ENCODE measurements at places on chromosomes 13 and 19.

DNA sequence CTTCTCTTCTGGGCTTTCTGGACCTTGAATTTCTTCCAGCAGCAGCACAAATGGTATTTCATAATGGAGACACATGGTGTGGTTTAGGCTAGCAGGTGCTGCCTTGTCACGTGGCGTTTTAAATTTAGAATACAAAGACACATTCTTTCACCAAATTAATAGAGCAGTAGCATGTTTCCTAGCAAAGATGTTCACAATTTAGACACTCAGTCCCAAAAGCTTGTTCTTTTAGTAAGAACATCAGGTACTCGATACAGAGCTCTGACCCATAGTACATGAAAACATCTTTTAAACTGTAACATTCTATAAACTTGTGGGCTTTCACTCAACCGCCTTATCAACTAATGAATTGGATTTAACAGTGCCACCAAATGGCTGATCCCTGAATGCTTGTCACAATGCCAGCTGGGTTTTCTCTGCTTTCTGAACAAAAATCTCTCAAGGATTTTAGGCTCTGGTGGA is 290.1 kb downstream of the DCLK1 start:
- H3K36me3 ChIP-seq = no peaks in the 10 kb centered on the region
- no peak overlapping the region for H3K27ac ChIP-seq
- no peak for DNase-seq
- no peak overlapping the region for H3K4me3 ChIP-seq

DNA sequence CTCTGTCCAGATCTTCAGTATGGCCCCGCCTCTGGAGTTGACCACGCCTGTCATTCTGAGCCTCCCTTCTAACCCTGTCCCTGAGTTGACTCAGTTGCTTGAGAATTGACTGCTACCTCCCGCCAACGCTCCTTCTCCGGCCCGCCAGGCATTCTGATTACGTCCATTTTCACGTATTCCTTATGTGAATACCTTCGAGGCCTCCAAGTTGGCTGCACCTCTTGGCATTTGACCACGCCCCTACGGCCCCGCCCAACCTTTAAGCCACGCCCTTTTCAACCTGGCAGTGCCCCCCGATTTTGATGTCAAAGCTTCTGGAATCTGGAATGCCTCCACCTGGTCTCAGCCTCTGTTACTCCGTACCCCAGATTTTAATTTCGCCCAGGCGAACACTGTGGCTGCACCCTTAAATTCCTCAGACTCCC is 1.7 kb upstream of the EML2 start:
- peaks cover 69% of the 10 kb centered on the region for H3K4me1 ChIP-seq
- H3K4me3 ChIP-seq = no peak overlapping the region
- H3K27ac ChIP-seq = peak overlapping the region; percentile 95
- DNase-seq = peak; percentile 18

DNA sequence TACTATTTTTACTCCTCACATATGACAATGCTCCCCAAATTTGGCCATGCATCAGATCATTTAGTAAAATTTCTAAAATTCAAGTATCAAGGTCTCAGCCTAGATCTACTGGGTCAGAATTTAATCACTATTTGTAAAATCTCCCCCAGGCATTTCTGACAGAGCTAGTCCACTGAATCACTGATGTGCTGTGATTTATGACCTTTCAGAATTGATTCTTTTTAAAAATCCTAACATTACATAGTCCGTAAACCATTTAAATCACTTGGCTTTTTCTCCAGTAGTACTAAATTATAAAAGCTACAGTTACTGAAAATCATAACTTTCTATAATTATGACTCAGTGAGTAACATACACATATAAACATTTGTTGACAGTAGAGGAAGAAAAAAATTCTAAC is 92.8 kb upstream of the RAP2A start:
- DNase-seq = no peak
- H3K4me1 ChIP-seq = no peaks in the 10 kb centered on the region
- H3K27me3 ChIP-seq = no peaks in the 10 kb centered on the region
- H3K4me3 ChIP-seq = no peak overlapping the region
- H3K27ac ChIP-seq = no peak overlapping the region

DNA sequence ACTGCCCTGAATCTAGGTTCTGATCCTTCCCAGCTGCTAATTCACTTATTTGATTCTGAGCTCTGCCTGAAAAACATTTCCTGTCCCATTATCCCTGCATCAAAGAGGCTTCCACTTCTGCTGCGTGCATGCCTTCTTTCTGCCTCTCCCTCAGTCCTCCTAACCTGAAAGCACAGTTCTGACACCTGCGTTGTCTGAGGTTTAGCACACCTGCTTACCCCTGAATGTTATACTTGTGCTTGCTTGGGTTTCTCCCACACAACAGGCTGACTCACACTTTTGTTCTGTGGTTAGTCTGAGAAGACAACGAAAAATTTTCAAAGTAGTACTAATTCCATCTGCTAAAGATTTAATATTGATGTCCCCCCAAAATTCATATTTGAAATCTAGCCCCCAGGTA is 3.1 kb upstream of the SOHLH2 start:
- no peak for DNase-seq
- H3K27me3 ChIP-seq = no peaks in the 10 kb centered on the region
- no peak overlapping the region for H3K4me3 ChIP-seq
- H3K27ac ChIP-seq = no peak overlapping the region
- H3K4me1 ChIP-seq = no peaks in the 10 kb centered on the region

- H3K36me3 ChIP-seq = peaks cover 20% of the 10 kb centered on the region
- H3K27me3 ChIP-seq = no peaks in the 10 kb centered on the region
- H3K27ac ChIP-seq = no peak overlapping the region
- H3K4me1 ChIP-seq = peaks cover 46% of the 10 kb centered on the region
Measured at GRCh38 chr13:111171629-111172028, 56.5 kb downstream of the ARHGEF7 start.

- H3K27me3 ChIP-seq = peaks cover 17% of the 10 kb centered on the region
- H3K27ac ChIP-seq = no peak overlapping the region
- no peak overlapping the region for H3K4me3 ChIP-seq
- H3K36me3 ChIP-seq = no peaks in the 10 kb centered on the region
- no peaks in the 10 kb centered on the region for H3K4me1 ChIP-seq
- DNase-seq = no peak
Measured at GRCh38 chr19:40933025-40933424, 51.0 kb upstream of the CYP2A7 start.

DNA sequence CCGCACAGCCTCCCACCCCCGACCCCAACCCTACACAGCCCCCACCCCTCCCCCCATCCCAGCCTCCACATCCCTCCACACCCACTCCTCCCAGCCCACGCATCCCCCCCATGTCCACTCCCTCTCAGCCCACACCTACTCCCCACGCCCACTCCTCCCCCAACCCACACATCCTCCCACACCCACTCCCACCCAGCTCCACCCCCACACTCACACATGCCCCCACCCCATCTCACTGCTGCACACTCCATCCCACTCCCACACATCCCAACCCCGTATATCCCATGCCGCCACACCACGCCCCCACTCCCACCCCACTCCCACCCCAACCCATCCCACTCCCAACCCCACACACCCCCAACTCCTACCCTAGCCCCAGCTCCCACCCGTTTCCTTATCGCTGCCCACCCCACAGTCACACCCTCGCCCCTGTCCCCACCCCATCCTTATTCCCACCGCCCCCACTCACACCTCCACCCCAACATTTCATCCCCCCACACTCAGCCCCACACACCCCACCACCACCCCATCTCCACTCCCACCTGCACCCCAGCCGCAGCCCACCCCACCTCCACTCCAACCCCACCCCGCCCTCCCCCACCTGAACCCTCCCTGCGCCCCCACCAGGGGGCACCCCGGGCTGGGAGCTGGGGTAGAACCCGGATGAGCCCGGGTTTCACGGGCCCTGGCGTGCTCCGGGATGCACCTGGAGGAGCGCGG is 809 bp downstream of the TDRD12 start:
- H3K4me1 ChIP-seq = no peaks in the 10 kb centered on the region
- no peak for DNase-seq
- no peak overlapping the region for H3K4me3 ChIP-seq

- no peak overlapping the region for H3K27ac ChIP-seq
- H3K27me3 ChIP-seq = peaks cover 21% of the 10 kb centered on the region
- H3K36me3 ChIP-seq = peaks cover 2% of the 10 kb centered on the region
- peaks cover 4% of the 10 kb centered on the region for H3K4me1 ChIP-seq
- no peak for DNase-seq
- no peak overlapping the region for H3K4me3 ChIP-seq
Measured at GRCh38 chr19:1571358-1571757, 3.2 kb upstream of the MEX3D start.

DNA sequence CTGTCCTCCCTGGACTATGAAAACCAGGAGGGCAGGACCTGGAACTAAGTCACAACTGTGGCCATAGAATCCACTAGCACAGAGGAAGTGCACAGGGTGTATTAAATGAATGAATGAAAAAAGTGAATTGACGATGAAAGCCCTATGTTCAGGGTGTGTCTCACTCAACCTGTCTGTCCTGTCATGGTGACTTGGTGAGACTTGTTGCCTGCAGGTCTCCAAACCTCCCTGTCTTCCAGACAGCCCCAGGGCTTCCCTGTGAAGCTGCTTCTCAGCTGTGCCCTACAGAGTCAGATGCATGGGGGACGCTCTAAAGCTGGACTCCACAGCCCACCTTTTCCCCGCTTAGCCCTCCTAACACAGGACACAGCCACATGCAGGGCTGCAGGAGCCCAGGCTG is 4.8 kb upstream of the IGFL1 start:
- H3K4me3 ChIP-seq = no peak overlapping the region
- H3K27ac ChIP-seq = no peak overlapping the region
- no peaks in the 10 kb centered on the region for H3K36me3 ChIP-seq
- DNase-seq = no peak
- H3K4me1 ChIP-seq = peaks cover 7% of the 10 kb centered on the region
- H3K27me3 ChIP-seq = peaks cover 69% of the 10 kb centered on the region

GRCh38 chr19:42272535-42272897 is 3.5 kb downstream of the CIC start:
- peaks cover 35% of the 10 kb centered on the region for H3K36me3 ChIP-seq
- H3K27ac ChIP-seq = no peak overlapping the region
- no peaks in the 10 kb centered on the region for H3K27me3 ChIP-seq
- peaks cover 20% of the 10 kb centered on the region for H3K4me1 ChIP-seq
- H3K4me3 ChIP-seq = no peak overlapping the region
- DNase-seq = no peak
